ENCODE measurements at places on chromosomes 6 and 20. TPM values are rescaled to one million over a fixed set of nuclear protein-coding genes. Genes with fewer than 3 reads are reported as not detected.

RAET1E gene
- total RNA-seq = not detected

FAM120B gene
- 14.6 TPM for total RNA-seq

C6orf15 gene
- total RNA-seq = not detected

DEF6 gene
- 1.2 TPM for total RNA-seq

FOXA2 gene
- not detected for total RNA-seq

TGM3 gene
- not detected for total RNA-seq

WTAP gene
- total RNA-seq = 104 TPM

TFAP2C gene
- total RNA-seq = not detected

CBLN4 gene
- not detected for total RNA-seq

KIF16B gene
- 11.0 TPM for total RNA-seq

BPIFB2 gene
- not detected for total RNA-seq

LY6G6D gene
- total RNA-seq = not detected

SLC17A9 gene
- 28.8 TPM for total RNA-seq

BTN1A1 gene
- not detected for total RNA-seq

PREX1 gene
- 2.1 TPM for total RNA-seq

CST2 gene
- total RNA-seq = not detected

IBTK gene
- 67.4 TPM for total RNA-seq

ARMH2 gene
- total RNA-seq = not detected

CRISP2 gene
- total RNA-seq = not detected

SSTR4 gene
- not detected for total RNA-seq

C20orf96 gene
- total RNA-seq = 4.1 TPM

C2 gene
- 0.42 TPM for total RNA-seq

MUC22 gene
- total RNA-seq = not detected

MAP1LC3A gene
- 17.5 TPM for total RNA-seq

NR2E1 gene
- total RNA-seq = not detected

SLC25A27 gene
- total RNA-seq = 2.4 TPM

FAM162B gene
- not detected for total RNA-seq

TASP1 gene
- 9.1 TPM for total RNA-seq

TNNC2 gene
- not detected for total RNA-seq

RBBP8NL gene
- not detected for total RNA-seq

CDH4 gene
- total RNA-seq = 4.1 TPM

SMIM8 gene
- total RNA-seq = 5.6 TPM

PDE7B gene
- 18.7 TPM for total RNA-seq

GLP1R gene
- not detected for total RNA-seq

C6orf52 gene
- 0.30 TPM for total RNA-seq

Data from smooth muscle cell of the umbilical artery (primary cell).